ENCODE measurements at places on chromosomes 11 and 22.

GRCh38 chr22:16783930-16784354 is 41.3 kb downstream of the XKR3 start:
- no peak for DNase-seq

DNA sequence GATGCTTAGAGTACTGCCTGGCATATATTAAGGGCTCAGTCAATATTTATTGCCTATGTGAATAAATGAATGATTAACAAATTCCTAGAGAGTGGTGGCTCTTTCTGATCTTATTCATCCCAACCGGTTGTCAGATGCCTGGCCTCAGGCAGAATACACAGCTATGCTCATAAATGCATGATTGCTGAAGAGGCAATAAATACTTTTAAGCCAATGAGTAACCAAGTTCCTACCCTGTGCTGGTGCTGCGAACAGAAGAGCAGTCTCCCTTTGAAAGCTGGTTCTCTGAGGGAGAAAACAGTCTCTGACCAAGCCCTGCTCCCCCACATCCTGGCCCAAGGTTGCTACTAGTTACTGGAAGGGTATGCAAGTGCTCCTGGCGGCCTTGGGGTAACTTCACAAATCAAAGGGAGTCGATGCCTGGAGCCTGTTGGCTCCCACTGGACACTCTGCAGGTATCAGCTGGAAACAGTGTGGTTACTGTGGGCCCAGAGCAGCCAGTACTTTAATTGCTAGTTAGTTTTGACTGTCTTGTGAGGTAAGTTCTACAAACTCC is 2.8 kb downstream of the USH1C start:
- DNase-seq: no peak

- DNase-seq: no peak
Measured at GRCh38 chr11:45560913-45561281, 104.5 kb downstream of the CHST1 start.

GRCh38 chr11:45345491-45345890 is 59.4 kb upstream of the SYT13 start:
- no peak for DNase-seq

DNA sequence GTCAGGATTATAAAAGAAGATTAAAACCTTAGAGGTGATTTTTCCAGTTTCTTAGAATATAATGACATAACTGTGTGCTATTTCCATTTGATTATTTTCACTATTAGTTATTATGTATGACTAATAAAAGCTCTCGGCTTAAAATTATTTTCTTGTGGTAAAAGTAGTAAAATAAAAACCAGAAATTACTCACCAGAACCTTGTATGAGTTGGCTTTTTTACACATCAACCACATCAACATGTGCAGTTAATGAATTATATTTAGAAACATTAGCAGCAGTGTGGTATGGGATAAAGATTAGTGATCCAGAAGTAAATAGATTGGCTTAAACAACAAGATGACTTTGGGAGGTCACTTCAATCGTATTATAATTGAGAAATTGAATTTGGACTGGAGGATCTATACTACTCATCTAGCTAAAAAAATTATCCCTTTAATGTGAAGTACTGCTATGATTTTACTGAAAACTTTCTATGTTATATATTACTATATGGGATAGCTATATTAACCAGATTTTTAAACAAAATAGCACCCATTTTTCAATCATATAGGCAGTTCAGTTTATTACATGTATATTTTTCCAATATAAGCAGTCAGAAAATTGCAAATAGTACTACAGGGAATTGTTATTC is 2.8 kb upstream of the BCO2 start:
- DNase-seq: no peak

- no peak for DNase-seq
Measured at GRCh38 chr22:26139310-26139709, 30.0 kb upstream of the SEZ6L start.

- DNase-seq: no peak
Measured at GRCh38 chr11:117913736-117914397, 15.3 kb downstream of the TMPRSS13 start.

DNA sequence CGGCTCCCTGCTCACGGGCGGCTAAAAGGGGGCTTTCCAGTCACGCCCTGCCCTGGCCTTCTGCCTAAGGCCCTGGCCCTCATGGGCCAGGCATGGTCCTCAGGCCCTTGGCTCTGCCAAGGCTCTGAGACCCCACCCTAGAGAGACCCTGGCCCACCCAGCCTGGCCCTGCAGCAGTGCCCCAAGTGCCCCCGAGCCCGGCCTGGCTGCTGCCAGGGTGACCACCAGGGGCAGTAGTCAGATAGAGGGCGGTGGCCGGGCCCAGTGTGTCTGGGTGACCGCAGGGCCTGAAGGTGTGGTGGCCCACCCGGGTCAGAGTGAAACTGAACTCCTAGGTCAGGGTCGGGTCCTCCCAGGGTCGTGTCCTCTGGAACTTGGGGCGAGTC is 29.4 kb upstream of the CCDC188 start:
- no peak for DNase-seq

- DNase-seq: no peak
Measured at GRCh38 chr22:46575911-46576555, 38.6 kb upstream of the CELSR1 start.

DNA sequence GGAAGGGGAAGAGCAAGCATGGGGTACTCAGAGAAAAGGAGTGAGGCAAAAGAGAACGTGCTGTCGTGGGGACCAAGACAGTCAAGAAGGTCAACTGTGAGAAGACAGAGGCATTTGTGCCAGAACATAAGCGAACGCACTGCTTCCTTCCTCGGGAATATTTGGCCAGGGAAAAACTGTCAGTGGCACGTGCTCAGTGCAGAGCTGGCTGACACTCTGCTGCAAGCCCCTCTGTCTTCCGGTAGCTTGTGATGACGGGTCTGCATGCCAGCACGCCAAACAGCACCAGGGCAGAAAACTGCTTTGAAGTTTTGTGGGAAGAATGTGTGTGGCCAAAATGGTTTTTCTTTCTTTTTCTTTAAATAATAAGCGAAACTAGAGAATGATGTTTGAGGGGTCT is 60.6 kb downstream of the SMCO4 start:
- DNase-seq: no peak

DNA sequence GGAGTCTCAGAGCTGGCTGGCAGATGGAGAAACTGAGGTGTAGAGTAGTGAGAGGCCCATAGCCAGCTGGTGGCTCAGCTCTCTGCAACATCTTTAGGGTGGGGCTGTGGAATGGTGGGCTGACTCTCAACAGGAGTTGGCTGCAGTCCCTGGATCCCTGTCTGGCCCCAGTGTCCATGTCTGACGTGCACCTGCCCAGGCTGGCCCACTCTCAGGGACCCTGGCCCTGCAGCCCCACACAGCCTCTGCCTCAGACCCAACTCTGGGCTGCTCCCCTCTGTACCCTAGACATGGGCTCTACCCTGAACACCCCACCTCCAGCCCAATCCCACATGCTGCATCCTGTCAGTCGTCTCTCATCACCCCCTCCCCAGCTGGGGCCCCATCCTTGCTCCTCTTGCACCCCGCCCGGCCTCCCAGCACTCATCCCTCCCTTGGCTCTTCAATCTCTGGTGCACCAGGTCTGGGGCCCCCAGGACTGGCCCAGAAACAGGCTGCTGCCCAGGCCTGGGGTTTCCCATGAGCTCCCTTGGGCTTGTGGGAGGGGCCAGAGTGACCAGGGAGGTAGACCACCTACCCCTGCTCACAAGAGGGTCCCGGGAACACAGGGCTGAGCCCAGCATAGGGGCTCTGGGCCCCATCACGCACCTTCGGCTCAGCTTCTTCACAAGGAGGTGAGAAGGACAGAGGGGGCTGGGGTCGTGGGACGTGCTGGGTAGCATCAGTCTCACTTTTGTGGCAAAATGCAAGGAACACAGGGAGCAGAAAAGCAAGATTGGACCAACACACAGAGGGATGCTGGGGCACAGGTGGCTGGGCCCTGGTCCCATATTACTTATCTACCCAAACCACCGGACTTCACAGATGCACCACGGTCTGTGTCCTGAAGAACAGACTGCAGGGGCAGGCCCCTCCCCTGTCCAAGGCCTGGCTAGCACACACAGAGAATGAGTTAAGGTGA is 31.5 kb downstream of the ARVCF start:
- no peak for DNase-seq

- no peak for DNase-seq
Measured at GRCh38 chr11:62402226-62402959, 16.4 kb upstream of the SCGB1A1 start.

- no peak for DNase-seq
Measured at GRCh38 chr11:132234878-132235277, 864.5 kb downstream of the NTM start.

GRCh38 chr11:119489087-119489486 is 66.1 kb upstream of the THY1 start:
- DNase-seq: no peak

DNA sequence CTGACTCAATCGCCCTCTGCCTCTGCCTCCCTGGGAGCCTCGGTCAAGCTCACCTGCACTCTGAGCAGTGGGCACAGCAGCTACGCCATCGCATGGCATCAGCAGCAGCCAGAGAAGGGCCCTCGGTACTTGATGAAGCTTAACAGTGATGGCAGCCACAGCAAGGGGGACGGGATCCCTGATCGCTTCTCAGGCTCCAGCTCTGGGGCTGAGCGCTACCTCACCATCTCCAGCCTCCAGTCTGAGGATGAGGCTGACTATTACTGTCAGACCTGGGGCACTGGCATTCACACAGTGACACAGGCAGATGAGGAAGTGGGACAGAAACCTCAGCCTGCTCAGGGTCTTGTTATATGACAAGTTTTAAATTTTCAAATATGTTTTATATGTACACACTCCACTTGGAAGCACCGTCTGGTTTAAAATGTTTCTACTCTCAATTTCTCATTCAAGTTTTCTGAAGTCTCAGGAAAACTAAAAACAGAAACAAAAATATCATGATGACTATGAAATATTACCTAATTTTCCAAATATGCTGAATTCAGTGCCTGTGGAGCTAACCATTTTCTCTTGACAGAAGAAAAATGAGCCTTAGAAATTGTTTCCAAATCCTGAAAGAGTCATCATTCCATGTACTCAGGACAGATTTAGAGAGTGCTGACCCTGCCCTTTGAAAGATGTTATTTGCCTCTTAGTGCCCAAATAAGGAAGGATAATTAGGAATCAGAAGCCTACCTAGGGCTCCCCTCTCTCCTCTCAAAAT is 48.8 kb upstream of the TOP3B start:
- no peak for DNase-seq

DNA sequence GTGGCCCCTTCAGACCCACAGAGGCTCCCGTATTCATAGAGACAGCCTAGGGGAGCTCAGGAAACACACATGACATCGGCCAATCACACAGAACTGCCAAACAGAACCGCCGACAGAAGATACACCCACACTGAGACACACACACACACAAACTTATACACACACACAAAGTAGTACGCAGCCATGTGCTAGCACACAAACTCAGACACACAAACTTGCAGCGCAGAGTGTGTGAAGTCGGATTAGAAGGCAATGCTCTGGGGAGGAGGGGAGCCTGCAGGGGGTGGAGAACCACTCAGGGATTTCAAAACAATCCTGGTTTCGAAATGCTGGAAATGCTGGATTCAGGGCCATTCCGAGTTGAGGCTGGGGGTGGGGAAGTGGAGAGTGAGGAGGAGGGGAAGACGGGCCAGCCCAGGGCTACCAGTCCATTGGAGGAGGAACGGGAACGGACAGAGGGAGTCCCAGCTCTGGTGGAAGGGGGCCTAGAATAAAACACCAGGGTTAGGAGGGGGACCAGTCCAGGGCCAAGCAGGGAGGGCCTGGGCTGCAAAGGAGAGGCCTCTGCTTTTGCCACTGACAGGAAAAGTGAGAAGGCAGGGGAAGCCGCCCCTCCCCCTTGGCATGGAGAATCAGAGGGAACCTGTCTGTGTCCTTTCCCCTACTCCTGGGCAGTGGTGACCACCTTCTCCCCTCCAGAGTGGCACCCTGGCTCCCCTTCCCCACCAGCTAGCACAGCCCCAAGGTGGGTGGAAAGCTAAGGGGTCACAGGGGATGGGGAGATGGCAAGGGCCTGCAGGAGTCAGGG is 4.4 kb downstream of the BCL9L start:
- no peak for DNase-seq

GRCh38 chr11:45409587-45409986 is 123.4 kb upstream of the SYT13 start:
- no peak for DNase-seq

DNA sequence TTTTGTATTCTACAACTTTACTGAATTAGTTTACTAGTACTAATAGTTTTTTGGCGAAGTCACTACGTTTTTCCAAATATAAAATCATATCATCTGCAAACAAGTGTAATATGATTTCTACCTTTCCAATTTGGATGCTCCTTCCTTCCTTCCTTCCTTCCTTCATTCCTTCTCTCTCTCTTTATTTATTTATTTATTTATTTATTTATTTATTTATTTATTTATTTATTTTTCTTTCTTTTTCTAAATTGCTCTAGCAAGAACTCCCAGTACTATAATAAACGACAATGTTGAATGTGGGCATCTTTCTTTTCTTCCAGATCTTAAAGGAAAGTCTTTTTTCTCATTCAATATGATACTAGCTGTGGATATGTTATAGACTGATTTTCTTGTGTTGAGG is 656.0 kb upstream of the LUZP2 start:
- DNase-seq: no peak

DNA sequence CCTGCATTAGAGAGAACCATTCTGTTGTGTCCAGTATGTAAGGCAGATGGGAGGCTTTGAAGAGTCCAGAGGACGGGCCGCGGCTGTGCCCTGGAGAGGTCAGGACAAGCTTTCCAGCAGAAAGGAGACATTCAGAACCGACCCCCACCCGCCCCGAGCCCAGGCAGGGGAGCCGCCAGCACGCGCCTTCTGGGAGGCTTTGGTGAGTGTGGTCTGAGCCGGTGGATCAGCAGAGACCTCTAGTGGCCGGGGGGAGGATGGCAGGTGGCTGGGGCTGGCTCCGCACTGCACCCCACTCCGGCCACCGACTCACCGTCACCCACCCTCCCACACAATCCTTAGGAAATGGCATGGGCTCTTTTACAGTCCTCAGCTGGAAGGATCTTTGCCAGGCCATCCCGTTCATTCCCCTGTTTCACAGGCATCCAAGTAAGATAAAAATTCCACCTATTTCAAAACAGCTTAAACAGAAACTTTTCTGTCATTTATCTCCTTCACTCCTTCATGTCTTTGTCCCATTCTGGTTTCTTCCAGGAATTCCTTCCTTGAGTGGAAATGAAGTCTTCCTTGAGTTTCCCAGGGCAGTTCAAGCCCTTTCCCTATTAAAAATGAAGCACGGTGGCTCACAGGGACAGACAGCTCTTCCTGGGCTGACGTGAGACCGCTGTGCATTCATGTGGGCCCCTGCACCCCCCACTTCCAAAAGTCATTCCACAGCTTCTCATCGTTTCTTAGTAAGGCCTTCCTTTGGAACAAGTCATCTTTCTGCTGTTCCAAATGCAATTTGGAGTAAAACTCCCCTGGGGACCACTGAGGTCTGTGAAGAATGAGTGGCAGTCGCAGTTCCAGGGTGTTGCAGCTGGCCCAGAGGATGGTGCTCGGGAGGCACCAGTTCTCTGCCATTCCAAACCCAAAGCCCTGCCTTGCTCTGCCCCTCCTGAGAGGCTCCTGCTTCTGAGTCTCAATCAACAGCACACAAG is 91.0 kb downstream of the FEZ1 start:
- DNase-seq: no peak

GRCh38 chr11:32105871-32106560 is 15.1 kb downstream of the RCN1 start:
- DNase-seq: no peak
